ENCODE measurements at places on chromosomes 2 and 18. TPM values are rescaled to one million over a fixed set of nuclear protein-coding genes. Genes with fewer than 3 reads are reported as not detected.

The STPG4 gene
- 0.20 TPM for polyA plus RNA-seq

The LPIN1 gene
- 19.4 TPM for polyA plus RNA-seq

The ADD2 gene
- 0.07 TPM for polyA plus RNA-seq

The OTOS gene
- polyA plus RNA-seq, result not detected

The AQP12B gene
- polyA plus RNA-seq, result not detected

The ZNF532 gene
- polyA plus RNA-seq, result not detected

The AKAIN1 gene
- polyA plus RNA-seq, result not detected

The NEU4 gene
- 53.5 TPM for polyA plus RNA-seq

The REG3A gene
- polyA plus RNA-seq, result 0.13 TPM

The IL1RL1 gene
- 0.03 TPM for polyA plus RNA-seq

The DQX1 gene
- 89.8 TPM for polyA plus RNA-seq

The PRKAG3 gene
- polyA plus RNA-seq, result not detected

The RBKS gene
- 8.3 TPM for polyA plus RNA-seq

The TWIST2 gene
- 0.09 TPM for polyA plus RNA-seq

The INO80B gene
- polyA plus RNA-seq, result 6.2 TPM

The VSNL1 gene
- polyA plus RNA-seq, result 95.9 TPM

The GULP1 gene
- 0.05 TPM for polyA plus RNA-seq

The BOLL gene
- not detected for polyA plus RNA-seq

The GCKR gene
- 74.5 TPM for polyA plus RNA-seq

The CNNM4 gene
- polyA plus RNA-seq, result 9.8 TPM

The STAT4 gene
- polyA plus RNA-seq, result 0.37 TPM

The FAM124B gene
- polyA plus RNA-seq, result not detected

The CNDP1 gene
- 0.01 TPM for polyA plus RNA-seq

The NCL gene
- polyA plus RNA-seq, result 91.5 TPM

The DLX2 gene
- polyA plus RNA-seq, result 0.07 TPM

The LHCGR gene
- not detected for polyA plus RNA-seq

The MC5R gene
- not detected for polyA plus RNA-seq

The CTAGE1 gene
- not detected for polyA plus RNA-seq

The CAPN14 gene
- not detected for polyA plus RNA-seq

The LRRC30 gene
- polyA plus RNA-seq, result not detected

The SRSF7 gene
- 154 TPM for polyA plus RNA-seq

The IL1R2 gene
- polyA plus RNA-seq, result 4.7 TPM

The CROCC2 gene
- polyA plus RNA-seq, result not detected

The SLC39A10 gene
- polyA plus RNA-seq, result 21.3 TPM

The MROH2A gene
- polyA plus RNA-seq, result 0.07 TPM

The CARF gene
- 5.4 TPM for polyA plus RNA-seq

The SNRNP27 gene
- polyA plus RNA-seq, result 36.4 TPM

The SIX3 gene
- not detected for polyA plus RNA-seq

The RAB31 gene
- polyA plus RNA-seq, result 1.1 TPM

The SMYD1 gene
- polyA plus RNA-seq, result not detected

The APCDD1 gene
- 6.0 TPM for polyA plus RNA-seq

The RAX gene
- not detected for polyA plus RNA-seq

The VAMP8 gene
- polyA plus RNA-seq, result 151 TPM

The TPRKB gene
- 23.4 TPM for polyA plus RNA-seq

The OXER1 gene
- 11.3 TPM for polyA plus RNA-seq

The SULT1C2 gene
- 5.3 TPM for polyA plus RNA-seq
